ENCODE measurements at places on chromosomes 5 and 9. TPM values are rescaled to one million over a fixed set of nuclear protein-coding genes. Genes with fewer than 3 reads are reported as not detected.
A peak's percentile ranks its signal among the peaks of the same experiment; 100 is the strongest.

DNA sequence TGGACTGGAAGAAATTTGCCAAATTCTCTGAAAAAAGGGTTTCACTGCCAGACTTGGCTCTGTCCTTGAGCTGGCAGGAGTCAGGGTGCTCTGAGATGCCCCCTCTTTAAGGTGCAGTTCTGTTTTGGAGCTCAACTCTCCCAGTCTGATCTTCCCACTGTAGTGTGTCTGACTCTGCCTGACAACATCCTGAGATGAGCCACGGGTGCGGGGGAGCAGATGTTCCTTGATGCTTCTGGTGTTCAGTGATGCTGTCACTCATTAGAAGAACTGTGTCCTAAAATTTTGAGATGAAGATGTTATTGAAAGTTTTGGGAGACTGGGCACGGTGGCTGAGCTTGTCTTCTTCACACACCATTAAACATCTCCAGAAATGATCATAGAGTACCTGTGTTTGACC is 78.2 kb downstream of the BASP1 start:
- no peak for DNase-seq

DNA sequence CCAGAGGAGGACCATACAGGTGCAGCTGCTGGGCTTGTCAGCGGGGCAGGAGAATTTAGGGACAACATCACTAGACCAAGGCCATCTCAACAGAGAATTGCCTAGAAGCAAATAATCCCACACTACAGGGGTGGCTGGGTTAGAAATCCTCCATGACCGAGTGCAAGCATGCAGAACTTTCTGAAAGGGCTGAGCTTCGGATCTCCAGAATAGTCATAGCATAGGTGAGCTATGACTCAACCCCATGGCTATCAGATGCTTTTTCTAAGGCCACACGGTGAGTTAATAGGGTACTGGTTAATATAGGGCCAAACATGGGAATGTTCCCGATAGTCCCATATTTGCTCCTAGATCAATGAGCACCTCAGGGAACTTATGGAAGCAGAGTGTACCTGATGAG is 4.2 kb downstream of the KCNIP1 start:
- no peak for DNase-seq

DNA sequence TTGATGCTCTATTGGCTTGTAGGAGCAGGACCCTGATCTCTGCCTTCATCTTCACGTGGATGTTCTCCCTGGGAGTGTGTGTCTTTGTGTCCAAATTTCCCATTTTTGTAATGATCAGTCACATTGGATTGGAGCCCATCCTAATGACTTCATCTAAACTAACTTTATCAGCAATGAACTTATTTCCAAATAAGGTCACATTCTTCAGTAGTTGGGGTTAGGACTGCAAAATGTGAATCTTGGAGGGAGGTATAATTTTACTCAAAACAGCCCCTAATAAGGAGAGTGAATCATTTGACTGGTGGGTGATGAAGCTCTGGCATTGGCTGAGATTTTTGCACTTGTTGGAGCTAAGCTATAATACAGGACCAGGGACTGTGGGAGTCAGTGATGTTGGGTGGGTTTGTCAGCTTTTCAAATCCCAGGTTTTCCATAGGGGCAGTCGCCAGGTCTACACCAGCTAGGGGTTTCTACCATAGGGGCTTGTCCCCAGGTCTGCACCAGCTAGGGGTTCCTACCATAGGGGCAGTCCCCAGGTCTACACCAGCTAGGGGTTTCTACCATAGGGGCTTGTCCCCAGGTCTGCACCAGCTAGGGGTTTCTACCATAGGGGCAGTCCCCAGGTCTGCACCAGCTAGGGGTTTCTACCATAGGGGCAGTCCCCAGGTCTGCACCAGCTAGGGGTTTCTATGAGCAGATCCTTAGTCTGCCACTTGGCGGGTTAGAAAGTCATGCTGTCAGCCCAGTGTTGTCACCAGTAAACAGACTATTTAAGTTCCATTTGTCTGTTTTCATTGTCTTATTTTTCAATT is 382.6 kb upstream of the DAP start:
- DNase-seq, result peak; percentile 56

Gene DYNC2I2
- 25.6 TPM for total RNA-seq

DNA sequence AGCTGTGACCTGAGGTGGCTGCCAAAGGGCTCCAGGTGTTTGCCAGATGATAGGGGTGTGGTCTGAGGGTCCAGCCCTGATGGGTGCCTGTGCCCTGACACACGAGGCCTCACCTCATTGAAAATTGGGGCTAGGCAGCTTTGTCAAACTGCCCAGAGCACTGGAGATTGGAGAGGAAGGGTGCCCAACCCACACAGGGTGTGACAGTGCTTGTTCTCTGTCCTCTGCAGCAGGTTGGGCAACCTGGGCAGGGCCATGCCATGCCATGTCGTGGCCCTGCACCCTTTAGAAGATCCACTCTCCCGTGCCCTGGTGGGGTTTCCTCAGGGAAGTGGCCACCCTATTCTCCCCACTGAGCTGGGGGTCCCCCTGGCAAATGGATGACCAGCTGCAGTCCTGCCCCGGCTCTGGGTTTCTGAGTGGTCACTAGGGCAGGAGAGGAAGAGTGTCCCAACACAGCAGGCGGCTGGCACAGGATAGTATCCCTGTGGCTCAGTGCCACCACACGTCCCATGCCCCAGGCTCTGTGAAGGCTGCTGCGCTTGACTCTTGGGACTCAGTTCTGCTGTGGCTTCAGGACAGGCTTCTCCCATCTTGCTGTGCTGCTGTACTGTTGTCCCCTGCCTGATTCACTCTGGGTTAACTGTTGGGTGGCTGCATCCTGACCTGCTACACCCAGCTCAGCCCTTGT is 100.8 kb upstream of the PITX1 start:
- DNase-seq, result no peak

DNA sequence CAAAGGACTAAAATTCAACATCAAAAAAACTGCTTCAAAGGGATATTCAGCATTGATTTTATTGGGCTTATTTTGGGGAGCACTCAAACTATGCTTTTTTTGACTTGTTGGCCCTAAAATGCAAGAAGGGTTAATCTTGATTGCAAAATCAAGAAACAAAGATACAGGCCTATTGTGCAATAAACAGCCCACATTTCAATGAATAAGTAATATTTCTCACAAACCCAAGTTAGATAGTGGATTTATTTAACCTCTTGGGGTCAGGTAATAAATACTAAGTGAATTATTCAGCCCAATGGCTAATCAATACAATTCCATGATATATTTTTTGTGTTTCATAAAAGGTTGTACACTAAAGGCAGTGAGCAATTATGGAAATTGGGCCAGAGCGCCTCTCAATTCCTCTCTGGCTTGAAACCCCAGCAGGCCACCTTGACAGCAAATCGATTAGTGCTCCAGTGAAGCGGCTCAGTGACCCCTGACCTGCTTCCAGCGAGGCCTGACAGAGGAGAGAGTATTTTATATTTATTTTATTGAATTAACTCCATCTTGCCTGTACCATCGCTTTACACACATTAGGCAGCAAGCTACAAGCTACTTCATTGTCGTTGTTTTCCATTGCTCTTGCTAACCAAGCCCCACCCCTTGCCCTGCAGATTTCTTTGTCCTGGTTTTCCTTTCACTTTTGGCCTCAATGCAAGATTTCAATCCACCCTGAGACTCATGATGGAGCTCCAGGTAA is 65.5 kb downstream of the EBF1 start:
- no peak for DNase-seq

DNA sequence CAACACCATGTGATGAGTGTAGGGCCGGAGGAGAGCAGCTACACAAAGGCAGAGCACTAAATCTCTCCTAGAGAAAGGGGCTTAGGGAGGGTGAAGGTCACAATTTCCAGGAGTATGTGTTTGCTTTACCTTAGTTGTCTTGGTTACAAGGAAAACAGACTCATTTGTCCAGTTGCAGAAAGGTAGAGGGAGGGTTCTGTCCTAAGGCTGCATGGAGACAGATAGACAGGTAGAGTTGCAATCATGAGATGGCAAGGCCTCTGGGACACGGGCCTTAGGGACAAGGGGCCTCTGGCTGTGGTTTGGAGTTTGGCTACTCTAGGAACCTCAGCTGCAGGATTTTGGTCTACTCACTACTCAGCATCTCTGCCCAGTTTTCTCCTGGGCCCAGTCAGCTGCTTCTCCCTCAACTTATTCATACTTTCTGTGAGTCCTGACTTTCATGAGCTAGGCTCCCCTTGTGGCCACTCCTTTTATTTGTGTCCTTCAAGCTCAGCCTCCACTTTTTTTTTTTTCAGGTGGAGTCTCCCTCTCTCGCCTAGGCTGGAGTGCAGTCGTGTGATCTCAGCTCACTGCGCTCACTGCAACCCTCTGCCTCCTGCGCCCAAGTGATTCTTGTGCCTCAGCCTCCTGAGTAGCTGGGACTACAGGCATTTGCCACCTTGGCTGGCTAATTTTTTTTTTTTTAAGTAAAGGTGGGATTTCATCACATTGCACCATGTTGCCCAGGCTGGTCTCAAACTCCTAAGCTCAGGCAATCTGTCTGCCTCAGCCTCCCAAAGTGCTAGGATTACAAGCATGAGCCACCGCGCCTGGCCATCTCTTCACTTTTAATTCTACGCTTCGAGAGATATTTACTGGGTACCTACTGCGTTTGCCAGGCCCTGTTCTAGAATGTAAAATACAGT is 76.6 kb downstream of the PTPDC1 start:
- DNase-seq, result no peak

Gene C9orf43
- 0.74 TPM for total RNA-seq

Gene SLC34A1
- total RNA-seq, result 0.43 TPM

Gene COL23A1
- total RNA-seq, result 0.11 TPM

- no peak for DNase-seq
Measured at GRCh38 chr9:78234810-78235209, 1.1 kb upstream of the CEP78 start.

Gene PFN3
- not detected for total RNA-seq

Gene C5orf52
- total RNA-seq, result not detected

Measured in activated CD8-positive, alpha-beta T cell treated with anti-CD3 and anti-CD28 coated beads for 36 hours (primary cell).